ENCODE measurements at places on chromosomes 1 and 21. TPM values are rescaled to one million over a fixed set of nuclear protein-coding genes. Genes with fewer than 3 reads are reported as not detected.

Gene LRRC38
- not detected for total RNA-seq

Gene LAX1
- 0.09 TPM for total RNA-seq

Gene RER1
- total RNA-seq = 71.0 TPM

Gene CELA3A
- 33,899 TPM for total RNA-seq

Gene ANGEL2
- 11.4 TPM for total RNA-seq

Gene S100A13
- 23.5 TPM for total RNA-seq

Gene ZSWIM5
- total RNA-seq = 1.9 TPM

Gene AMY1B
- 1.5 TPM for total RNA-seq

Gene NPHS2
- total RNA-seq = not detected

Gene SPTA1
- total RNA-seq = not detected

Gene KMO
- total RNA-seq = 0.89 TPM

Gene RHBG
- total RNA-seq = 0.52 TPM

Gene FBLIM1
- 23.9 TPM for total RNA-seq

Gene RABGAP1L
- 34.6 TPM for total RNA-seq

Data from pancreas (tissue), 10 donors.